Stimulated activated CD4-positive, alpha-beta T cell treated with anti-CD3 and anti-CD28 coated beads, Interleukin-1b, Interleukin-23, amount 100 ng/mL, for 1 hour (primary cell): ENCODE measurements at places on chromosomes 3 and 15.

DNA sequence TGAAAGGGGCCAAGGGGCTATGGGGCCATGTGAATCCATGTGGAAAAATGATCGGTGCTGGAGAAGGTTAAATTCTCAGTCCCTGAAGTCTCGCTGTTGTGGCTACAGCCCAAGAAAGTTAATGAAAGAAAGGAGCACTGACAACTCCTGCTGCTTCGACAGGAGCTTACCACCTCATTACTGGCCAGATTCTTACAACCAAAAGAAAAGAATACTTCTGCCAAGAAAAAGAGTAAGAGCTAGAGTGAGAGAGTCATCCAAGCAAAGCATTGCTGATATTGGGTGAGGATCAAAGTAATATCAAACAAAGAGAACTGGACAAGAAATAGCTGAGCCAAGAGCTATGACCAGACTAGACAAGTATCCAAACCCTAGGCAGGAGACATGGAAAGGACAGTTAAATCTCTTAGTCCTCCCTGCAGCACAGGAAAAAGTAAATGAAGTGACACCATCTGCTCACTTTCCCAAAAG is 348.4 kb upstream of the PLSCR5 start:
- no peak for DNase-seq

- no peak for DNase-seq
Measured at GRCh38 chr15:65611888-65612615, 1.1 kb upstream of the INTS14 start.

DNA sequence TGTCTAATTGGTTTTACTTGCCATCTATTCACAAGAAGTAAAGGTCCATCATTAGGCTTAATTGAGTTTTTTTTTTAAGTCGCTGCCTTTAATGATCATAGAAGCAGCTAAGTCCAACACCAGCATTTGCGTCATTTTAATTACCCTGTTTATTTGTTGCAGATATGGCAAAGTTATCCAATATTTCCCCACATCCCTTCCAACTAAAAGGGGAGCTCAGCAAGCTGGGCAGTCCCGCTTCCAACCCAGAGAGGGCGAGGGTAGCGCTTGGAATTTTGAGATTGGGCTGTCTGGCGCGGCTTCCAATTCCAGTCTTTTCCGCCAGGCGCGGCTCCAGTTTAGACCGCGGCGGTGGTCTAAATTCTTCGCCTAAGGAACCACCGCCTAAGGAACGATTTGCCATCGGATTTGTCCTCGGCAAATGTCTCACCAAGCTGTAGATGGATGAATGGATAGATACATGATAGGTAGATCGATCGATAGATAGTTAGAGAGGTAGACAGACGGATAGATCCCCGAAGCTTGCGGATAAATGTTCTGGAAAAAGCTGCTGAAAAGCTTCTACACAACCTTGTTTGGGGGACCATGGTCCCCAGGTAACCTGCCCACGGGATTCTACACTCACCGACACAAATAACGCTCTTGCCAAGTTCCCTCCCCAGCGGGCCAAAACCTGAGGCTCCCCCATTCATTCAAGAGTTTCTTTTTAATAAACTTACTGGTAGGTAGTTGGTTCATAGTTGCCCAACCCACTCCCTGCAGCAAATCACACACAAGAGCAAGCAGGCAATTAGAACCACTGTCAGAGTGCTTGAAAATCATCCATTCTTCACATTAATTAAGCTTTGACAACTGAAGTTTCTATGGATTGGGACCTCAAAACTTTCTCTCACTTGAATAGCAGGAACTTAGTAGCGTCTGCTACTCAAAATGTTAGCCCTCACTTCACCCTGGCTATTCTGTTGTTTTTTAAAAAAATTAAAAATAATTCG is 49.1 kb downstream of the ZIC4 start:
- no peak for DNase-seq

GRCh38 chr3:78101384-78101783 is 1061.5 kb downstream of the ROBO2 start:
- DNase-seq: no peak

DNA sequence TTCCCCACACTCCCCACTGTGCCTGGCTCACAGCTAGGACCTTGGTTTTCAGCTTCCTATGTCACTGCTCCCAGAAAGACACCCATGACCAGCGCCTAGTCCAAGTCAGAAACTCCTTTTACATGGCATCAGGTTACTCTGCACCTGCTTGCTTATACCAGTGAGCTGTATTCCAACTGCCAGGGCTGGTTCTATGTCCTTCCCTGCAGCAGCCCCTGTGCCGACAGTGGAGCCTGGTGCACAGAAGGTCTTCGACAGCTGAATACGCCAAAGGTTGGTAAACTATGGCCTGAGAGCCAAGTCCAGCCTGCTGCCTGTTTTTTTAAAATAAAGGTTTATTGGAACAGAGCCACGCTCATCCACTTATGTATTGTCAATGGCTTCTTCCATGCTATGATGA is 102.5 kb downstream of the IQSEC1 start:
- no peak for DNase-seq

GRCh38 chr3:26350853-26351252 is 271.7 kb upstream of the LRRC3B start:
- no peak for DNase-seq

- no peak for DNase-seq
Measured at GRCh38 chr3:149145974-149146373, 16.5 kb downstream of the HPS3 start.

- no peak for DNase-seq
Measured at GRCh38 chr15:31381801-31382712, 55.4 kb downstream of the KLF13 start.

DNA sequence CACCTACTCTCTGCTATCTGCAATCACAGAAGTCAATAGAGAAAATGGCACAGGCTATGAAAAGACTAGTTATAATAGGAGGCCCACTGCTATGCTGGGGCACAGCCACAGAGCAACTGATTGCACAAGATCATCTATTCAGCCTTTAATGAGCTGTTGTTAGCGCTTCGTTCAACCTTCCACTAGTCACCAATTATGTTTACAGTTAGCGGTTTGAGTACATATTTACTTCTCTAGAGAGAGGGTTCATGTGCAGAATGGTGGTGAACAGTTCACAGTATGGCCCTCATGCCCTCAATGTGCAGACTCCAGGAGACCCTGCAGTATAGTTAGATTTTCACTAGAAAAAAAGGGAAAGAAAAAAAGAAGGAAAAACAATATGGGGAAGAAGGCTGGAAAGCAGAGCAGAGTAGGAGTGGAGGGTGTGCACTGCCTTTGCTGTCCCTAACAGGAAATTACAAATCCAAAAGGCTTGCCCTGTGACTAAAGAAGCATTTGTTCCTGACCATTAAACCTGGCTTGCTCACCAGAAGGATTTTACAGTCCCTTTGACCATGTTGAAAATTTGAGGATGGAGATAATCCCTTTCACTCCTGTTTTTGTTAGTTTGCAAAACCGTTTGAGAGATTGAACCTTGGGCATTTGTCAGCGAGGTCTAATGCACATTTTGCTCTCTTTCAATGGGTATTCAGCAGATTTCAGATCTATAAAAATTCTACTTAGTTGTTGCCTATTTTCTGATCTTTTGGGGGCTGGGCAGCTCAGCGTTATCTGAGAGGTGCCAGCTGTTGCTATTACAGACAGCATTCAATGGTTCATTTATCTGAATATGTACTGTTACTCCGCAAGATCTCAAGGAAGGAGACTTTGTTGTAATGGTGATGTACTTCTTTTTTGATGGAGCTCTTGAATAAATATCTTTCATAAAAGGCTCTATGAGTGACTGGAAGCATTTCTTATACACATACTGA is 296.1 kb downstream of the LSAMP start:
- DNase-seq: no peak

GRCh38 chr3:8622873-8623691 is 21.5 kb downstream of the SSUH2 start:
- DNase-seq: no peak

GRCh38 chr15:74611834-74612233 is 3.8 kb upstream of the CLK3 start:
- no peak for DNase-seq

GRCh38 chr3:150308481-150309256 is 99.4 kb upstream of the TSC22D2 start:
- DNase-seq: no peak

GRCh38 chr3:150309257-150309542 is 98.9 kb upstream of the TSC22D2 start:
- DNase-seq: no peak

DNA sequence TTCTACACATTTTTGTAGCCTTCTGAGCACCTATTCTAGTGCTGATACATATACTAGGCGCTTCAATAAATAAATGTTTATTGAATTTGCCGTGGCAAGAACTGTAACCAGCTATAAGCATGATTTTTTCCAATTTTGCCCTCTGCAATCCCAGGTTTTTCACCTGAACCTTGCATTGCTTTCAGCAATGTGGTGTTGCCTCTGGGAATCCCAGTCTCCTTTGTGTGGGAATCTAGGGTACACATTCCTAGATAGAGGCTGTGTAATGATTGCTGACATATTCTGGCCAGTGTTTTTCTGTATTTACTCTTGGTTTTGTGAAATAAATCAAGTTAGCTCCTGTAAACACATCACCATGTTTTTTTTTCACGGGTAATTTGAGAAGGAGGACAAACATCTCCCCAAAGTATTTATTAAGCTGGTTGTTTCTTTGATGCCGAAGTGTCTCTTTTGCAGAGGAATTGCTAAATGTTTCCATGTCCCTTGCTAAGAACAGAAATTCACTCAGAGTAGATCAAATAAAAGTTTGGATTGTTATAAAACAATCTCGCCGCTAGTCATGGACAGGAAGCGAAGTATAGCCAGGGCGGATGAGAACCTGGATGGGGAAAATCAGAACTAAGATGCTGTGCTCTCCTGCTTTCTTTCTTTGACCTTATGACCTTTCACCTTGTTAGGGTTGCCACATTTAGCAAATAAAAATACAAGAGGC is 1.2 kb downstream of the CFAP91 start:
- no peak for DNase-seq

DNA sequence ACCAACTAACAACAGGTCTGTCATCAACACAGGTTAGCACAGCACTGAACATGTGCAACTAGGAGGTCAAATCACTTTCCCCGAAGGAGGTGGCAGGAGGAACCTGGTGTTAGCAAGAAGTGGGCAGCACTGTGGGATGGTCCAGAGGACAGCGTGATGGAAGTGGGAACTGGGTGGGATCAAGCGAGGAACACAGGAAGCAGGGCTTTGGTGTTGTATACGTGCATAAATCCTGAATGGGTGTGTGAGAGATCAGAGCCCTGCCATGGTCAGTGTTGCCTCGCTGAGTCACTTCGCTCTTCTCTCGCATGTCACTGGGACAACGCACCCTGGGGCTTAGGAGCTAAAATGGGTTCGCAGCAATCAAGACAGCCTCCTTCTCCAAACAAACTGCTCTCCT is 62.1 kb downstream of the MOBP start:
- no peak for DNase-seq

DNA sequence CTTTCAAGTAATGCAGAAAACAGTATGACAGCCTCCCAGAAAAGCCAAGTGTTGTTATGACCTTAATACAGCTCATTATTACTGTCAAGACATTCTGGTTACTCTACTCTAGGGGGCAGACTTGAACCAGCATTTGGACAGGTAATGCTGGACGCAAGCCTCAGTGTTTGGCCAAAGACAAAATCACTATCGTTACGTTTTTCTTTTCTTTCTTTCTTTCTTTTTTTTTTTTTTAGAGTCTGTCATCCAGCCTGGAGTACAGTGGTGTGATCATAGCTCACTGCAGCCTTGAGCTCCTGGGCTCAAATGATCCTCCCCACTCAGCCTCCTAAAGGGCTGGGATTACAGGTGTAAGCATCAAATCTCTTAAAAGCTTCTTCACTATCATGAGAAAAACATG is 29.4 kb upstream of the TMEM45A start:
- no peak for DNase-seq

DNA sequence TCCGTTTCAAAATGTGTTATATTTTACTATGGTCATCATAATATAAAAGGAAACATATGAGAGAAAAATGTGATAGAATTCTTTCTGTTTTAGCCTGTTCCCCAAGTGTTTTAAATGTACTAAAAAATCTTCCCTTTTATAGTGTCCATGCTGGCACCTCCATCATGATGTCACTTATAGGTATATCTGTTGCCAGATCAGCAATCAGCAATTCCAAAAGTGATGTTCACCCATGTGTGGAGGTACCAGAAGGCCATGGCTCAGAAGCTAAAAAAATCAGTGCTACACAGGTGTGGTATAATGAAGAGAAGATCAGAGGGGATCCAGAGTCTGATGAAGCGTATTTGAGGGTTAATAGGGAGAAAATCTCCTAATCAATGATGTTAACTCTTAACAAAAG is 1.1 kb upstream of the GPR15 start:
- DNase-seq: no peak

- DNase-seq: no peak
Measured at GRCh38 chr3:103136621-103137020, 701.8 kb downstream of the ZPLD1 start.

GRCh38 chr15:69576948-69577351 is 124.3 kb downstream of the RPLP1 start:
- no peak for DNase-seq

GRCh38 chr15:51830276-51830806 is 888 bp downstream of the TMOD3 start:
- DNase-seq: no peak

GRCh38 chr15:71422530-71423259 is 307.4 kb downstream of the THSD4 start:
- DNase-seq: no peak

DNA sequence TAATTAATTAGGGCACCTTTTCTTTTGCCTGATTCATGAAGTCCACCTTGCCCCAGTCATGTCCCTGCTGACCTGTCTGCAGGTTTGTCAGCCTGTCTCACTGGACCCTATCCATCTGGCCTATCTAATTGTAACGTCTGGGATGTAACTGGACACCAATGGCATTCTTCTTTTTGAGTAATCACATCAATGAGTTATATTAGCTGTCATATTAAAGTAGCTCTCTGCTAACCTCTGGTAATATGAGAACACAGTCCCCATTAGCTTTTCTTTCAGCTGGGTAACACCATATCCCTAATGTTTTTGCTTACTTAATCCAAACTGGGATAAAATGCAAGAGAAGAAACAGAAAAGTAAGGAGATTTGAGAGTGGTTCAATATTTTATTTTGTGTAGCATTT is 166.2 kb upstream of the VEPH1 start:
- no peak for DNase-seq

- no peak for DNase-seq
Measured at GRCh38 chr15:34737477-34737876, 17.3 kb downstream of the GJD2 start.

DNA sequence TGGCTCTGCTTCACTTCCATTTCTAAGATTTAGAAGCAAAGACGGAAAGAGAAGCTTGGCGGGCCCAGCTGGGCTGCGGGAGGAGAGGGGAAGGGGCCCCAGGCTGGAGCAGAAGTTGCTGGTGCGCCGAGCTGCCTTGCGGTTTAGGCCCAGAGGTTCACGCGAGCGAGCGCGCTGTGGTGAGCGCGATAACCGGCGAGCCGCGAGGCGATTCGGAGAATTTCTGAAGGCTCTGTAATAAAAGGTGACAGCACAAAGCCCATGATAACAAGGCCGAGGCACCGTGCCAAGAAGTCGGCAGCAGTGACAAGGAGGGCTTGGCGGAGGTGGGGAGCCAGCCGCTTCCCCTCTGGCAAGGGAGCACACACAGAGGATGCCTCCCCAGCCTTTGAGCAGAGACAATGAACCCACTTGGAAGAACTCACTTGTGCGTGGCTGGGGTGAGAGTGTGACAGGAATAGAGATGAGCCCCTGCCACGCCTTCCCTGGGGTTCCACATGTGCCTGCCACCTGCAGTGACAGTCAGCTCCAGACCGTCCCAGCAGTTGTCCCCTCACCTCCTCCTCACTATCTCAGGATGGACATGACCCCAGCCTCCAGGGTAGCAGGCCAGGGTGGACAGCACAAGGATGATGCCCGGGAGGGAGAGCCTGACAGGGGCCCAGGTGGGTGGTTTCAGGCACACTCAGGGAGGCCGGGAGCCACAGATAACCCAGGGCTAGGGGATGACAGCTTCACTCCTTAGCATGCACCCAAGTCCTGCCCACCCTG is 315.2 kb downstream of the UACA start:
- no peak for DNase-seq
